COR-L47 (cell line): ENCODE measurements at places on chromosomes 3 and 15.

- no peak for DNase-seq
Observed at GRCh38 chr3:2535206-2535605, 436.5 kb downstream of the CNTN4 start.

GRCh38 chr15:39282663-39283208 is 298.1 kb upstream of the THBS1 start:
- no peak for DNase-seq

GRCh38 chr3:59563072-59563605 is 513.3 kb upstream of the CFAP20DC start:
- DNase-seq = no peak

DNA sequence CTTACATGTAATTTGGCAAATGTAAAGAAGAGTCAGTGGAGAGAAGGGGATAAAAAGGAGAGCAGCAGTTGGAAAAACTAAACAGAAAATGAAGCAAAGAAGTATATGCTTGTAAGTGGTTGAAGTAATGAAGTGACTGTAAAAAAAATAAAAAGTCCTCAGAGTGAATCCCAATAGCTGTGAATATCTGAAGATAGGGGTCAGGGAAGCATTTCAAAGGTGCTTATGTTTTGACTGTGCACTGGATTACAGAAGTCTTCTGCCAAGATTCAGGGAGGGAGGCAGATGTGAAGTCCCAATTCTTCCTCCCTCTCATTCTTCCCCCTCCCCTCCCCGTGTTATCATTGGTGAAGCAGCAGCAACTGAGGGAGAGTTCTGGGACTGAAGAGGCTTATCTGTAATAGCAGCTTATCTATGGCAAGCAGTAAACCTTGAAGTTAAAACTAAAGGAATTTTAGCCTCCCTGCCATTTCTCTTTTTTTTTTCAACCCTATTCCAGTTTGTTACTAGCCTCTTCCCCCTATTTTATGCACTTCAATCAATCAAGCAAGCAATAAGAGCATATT is 597.9 kb downstream of the IGSF11 start:
- no peak for DNase-seq

DNA sequence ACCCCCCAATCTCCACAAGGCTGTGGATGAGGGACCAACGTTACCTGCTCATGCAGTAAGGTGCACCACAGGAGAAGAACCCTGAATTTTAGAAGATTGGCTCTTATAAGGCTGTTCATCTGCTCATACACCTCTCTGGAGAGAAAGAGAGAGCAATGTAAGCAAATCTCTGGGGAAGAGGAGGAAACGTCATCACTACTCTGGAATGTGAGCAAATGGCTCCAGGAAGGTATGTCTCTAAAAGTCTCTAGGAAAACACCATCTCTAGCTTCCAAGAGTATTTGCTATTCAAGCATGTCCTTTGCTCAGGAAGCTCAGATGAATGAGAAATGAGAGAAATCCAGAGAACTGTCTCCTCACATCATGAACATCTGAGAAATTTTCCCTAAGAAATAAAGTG is 235.4 kb downstream of the TBL1XR1 start:
- no peak for DNase-seq

- DNase-seq = no peak
Observed at GRCh38 chr3:14650193-14650592, 1.4 kb upstream of the CCDC174 start.
